ENCODE measurements at places on chromosomes 4 and X. TPM values are rescaled to one million over a fixed set of nuclear protein-coding genes. Genes with fewer than 3 reads are reported as not detected.

ENPP6 gene
- total RNA-seq, result not detected

JCHAIN gene
- 5.3 TPM for total RNA-seq

DNA sequence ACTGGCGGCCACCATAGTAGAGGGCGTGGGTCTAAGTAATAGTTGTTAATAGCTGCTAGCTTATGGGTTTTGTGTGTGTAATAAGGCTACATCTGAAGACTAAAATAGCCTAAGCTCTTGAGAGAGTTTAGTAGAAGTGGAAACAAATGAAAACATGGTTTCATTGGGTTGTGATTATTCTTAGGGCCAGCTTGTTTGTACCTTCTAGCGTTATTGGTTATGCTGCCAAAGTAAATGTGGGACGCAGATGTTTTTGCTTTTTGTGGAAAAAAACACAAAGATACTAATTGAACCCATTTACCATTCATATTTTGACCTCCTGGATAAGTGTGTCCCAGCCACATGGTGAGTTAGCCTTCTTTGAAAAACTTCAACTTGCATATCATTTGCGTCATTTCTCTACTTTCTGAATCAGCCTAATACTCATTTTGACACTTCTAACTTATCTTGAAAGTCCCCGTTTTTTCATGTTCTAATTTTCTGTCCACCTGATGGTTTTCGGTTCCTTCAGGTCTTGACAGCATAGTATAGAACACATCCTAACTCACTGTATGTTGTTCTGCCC lies 305.3 kb downstream of the FRMPD4 start:
- DNase-seq, result no peak

DNA sequence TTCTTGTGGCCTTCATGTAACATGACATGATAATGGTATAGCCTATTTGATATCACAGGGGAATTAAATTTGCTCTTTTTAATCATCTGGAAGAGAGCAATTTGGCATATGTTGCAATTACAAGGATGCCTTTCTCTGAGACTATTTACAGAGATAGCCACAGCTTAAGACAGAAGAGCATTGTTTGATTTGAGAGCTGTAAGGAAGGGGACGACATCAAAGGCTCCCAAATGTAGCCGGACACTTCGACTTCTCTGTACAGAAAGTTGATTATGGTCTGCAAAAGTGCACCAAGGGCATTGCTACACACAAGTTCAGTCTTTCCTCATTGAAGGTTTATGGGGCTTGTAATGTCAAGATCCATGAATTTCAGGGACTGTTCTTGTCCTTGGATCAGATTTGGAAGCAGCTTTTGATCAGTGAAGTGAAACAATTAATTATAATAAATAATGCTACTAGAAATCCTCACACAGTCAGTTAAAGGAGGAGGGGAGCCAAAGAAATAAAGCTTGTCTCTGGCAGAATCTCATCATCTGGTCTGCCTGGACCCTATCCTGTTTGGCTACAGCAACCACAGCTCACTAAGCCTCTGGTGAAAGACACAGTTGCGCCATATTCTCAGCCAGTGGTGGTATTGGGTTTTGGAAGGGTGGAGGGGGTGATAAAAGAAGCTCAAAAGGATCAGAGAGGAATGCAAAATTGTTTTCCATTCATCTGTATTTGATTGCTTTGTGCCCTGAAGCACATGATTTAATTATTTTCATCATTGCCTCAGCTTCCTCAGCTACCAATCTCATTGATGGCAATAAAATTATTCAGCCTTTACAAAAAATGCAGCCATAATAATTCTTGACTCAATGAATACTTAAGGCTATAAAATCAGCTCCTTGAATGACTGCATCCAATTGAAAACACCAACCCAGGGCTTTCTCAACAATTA lies 654.3 kb upstream of the LCORL start:
- DNase-seq, result no peak

GRCh38 chr4:140237616-140238350 lies 83.8 kb upstream of the MAML3 start:
- peak; percentile 76 for DNase-seq

DNA sequence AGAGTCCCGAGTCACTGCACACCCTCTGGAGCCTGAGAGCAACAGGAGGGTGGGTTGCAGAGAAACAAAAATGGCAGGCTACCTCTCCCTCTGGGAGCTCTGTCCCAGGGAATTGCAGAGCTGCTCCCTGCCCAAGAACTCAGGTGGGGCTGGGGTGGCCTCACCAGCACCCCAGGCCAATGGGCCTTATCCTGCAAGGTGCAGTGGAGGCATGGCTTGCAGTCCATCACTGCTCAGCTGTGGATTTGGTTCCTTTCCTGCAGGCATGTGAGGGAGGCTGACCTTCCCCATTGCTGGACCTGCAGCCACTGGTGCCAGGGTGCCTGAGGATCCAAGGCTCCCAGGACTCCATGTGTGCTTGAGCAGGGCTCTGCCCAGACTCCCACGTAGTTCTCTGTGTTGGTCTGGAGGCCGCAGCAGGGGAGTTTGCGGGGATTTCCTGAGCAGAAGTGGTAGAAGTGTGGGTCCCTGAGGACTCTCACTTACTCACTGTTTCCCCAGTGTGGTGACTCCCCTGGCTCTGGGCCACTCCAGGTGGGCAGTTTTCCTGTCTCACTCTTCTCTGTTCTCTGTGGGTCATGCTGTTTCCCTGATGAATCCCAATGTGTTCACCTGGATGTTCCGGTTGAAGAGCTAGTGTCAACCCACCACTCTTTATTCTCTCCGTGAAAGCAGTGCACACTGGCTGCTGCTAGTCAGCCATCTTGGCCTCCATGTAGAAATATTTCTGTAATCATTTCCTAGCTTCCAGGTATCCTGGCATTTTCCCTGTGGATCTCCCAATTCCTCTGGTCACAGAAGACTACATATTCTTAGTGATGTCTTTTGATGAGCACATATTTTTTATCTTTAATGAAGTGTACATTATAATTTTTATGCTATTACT lies 82.3 kb downstream of the ARHGAP24 start:
- no peak for DNase-seq

- DNase-seq, result no peak
These were observed 249.9 kb upstream of the GRIA3 start for GRCh38 chrX:122934131-122934530.

All from uterus (tissue), 4 donors.